ENCODE measurements at places on chromosomes 5 and 9.
A peak's percentile ranks its signal among the peaks of the same experiment; 100 is the strongest.

- DNase-seq: no peak
These were observed 2.5 kb downstream of the PHF19 start for GRCh38 chr9:120874226-120875194.

GRCh38 chr5:144209361-144209760 lies 38.7 kb downstream of the KCTD16 start:
- no peak for DNase-seq

DNA sequence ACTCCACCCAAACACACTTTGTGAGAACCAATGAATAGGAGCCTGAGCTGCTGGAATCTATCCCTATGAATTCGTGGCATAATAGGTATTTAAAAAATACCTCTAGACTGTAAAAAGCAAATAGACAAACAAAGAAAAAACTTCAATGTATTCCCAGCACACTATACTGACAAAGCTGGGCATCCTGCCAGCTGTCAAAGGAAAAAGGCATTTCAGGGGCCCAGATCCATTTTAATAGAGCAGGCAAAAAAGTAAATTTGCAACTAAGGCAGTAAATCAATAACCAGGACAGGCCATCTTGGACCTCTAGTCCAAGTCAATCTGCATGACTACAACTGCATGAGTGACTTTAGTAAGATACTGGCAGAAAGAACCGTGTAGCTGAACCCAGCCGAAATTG lies 25.6 kb upstream of the LARP1 start:
- no peak for DNase-seq

DNA sequence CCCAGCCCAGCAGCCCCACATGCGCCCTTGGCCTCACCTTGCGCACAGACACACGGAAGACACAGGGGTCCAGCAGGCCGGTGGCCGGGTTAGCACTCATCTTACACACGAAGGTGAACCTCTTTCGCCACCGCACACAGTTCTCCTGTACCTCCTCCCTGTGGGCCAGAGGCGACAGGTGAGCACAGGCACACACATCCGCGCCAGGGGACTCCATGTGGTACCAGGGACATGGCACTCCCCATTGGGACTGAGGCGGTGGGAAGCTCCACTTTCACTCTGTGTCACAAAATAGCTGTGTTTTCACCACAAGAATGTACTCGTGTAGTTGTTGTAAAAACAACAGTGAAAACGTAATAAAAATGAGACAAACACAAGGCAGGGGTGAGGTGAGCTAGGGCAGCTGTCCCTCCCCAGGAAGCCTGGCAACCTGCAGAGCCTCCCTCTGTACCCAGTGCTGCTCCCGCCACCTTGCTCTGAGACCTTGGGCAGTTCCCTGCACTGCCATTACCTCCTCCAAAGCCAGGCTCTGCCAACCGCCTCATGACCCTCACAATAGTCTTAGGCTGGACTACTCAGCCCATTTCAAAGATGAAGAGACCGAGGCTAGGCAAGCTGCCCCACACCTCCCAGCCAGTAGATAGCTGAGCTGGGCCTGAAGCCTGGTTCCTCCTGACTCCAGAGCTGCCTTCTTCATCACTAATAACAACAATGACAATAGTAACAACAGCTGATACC lies 16.3 kb upstream of the DPM2 start:
- no peak for DNase-seq

GRCh38 chr5:98341038-98342032 lies 432.1 kb upstream of the RGMB start:
- DNase-seq: no peak

GRCh38 chr5:136356747-136357469 lies 8.4 kb downstream of the TRPC7 start:
- no peak for DNase-seq

DNA sequence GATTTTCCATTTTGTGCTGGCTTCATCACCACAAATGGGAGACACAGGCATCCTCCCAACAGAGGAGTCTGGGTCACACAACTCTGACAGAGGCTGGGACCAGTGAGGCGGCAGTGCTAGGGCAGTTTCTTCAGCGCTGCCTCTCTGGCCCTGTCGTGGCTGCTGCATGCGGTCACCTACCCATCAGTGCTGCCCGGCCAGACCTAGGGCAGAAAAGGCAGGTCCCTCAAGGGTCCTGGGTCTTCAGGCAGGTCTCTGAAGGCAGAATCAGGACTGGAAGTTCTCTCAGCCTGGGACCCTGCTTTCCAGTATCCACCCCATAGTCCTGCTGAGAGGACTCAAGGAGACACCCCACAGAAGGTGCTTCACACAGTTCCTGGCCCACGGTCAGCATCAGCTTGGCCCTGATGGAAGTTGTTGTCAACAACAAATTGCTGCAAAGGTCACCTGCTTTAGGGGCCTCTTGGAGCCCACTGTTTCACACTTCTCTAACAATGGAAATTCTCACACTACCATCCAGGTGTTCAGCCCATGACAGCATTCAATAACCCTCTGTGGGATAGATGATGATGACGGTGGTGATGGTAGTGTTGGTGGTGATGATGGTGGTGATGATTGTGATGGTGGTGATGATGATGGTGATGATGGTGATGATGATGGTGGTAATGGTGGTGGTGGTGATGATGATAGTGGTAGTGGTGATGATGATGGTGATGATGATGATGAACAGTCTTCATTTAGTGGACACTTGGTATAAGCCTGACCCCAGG lies 146.4 kb upstream of the PPP1R26 start:
- no peak for DNase-seq

- DNase-seq: no peak
These were observed 41.4 kb downstream of the CNOT6 start for GRCh38 chr5:180535573-180535972.

DNA sequence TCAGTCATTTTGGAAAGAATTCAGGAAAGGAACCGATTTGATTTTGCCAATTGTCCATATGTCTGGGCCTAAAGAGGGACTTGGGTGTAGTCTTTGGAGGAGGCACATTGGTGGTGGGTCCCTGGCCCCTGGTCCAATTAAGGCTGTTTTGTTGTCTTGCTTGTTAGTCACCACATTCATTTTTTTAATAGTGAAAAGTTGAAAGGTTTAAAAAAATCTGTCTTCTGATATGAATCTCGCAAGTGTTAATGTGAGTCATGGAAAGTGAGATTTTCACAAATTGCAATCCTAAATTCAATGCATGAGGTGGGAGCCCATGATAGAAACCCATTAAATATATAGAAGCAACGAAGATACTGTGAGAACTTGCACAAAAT lies 165.9 kb upstream of the OTULINL start:
- DNase-seq: no peak

GRCh38 chr5:104456122-104456521 lies 893.5 kb upstream of the NUDT12 start:
- no peak for DNase-seq

DNA sequence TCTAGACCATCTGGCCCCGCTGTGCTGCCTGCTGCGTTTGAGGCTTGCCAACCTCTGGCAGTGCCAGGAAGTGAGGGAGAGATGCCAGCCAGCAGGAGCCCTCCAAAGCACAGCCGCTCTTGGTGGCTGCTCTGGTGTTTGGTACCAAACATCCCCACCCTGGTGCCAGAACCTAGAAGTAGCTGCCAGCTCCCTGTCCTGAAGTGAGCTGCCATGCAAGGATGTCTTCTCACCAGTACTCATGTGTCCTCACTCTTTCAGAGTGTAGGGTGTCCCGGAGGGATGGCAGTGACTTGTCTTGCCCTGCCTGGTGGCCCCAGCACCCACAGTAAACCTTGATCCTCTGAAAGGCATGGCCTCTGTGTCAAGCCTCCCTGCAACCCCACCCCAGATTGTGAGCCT lies 43.4 kb downstream of the AMBP start:
- no peak for DNase-seq

DNA sequence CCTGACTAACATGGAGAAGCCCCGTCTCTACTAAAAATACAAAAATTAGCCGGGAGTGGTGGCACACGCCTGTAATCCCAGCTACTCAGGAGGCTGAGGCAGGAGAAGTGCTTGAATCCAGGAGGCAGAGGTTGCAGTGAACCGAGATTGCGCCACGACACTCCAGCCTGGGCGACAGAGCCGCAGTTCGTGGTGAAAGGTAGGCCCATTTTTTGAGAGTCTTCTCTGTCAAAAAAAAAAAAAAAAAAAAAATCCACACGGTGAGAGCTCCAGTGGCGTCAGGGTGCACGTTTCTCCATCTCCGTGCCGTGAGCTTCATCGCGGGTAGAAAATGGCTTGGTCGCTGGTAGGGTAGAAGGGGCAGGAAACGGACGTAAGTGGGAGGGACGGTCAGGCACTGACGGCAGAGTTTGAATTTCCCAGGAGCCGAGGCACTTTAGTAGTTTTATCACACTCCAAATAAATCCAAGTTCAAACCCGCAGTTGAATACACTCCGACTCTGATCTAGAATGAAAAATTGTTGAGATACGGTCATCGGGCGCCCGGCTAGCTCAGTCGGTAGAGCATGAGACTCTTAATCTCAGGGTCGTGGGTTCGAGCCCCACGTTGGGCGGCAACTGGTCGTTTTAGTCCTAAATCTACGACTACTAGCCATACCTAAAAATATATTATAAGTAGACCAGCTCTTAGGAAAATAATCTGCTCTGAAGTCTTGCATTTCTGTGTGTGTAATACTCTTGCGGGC lies 2.4 kb upstream of the TRIM7 start:
- peak; percentile 86 for DNase-seq

- DNase-seq: no peak
These were observed 97.2 kb downstream of the TRIO start for GRCh38 chr5:14240359-14240758.

DNA sequence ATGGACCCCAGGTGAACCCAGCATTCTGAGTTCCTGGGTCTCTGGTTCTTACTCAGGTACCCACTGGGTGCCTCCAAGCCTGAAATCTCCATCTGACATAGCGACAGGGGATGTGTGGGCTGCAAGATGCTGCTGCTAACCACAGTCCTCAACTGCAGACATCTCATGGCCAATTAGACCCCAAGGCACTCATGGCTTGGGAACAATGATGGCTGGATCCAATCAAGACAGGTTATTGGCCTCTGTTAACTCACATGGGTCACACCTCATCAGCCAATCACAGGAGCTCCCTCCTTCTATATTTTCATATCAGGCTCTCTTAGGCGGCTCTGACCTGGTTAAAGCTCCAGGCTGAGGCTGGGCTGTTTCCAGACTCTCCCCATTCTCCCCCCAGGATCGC lies 57.0 kb downstream of the CXXC5 start:
- no peak for DNase-seq

DNA sequence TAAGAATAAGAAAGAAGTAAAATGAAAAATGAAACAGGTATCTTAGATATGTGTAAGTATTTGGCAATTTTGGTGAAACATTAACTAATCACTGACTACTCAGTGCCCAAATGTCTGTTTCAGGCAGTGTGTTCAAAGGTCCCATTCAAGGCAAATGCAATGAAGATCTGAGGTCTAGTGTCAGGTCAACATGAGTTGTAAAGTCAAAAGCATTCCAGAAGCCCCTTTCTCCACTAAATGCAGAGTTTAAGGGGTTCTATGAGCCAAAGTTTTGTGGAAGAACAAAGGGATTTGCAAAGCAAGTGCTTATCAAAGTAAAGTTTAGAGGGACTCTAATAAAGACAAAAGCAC lies 71.0 kb upstream of the GPBP1 start:
- no peak for DNase-seq
